ENCODE measurements at places on chromosomes 5 and 9.
A peak's percentile ranks its signal among the peaks of the same experiment; 100 is the strongest.

DNA sequence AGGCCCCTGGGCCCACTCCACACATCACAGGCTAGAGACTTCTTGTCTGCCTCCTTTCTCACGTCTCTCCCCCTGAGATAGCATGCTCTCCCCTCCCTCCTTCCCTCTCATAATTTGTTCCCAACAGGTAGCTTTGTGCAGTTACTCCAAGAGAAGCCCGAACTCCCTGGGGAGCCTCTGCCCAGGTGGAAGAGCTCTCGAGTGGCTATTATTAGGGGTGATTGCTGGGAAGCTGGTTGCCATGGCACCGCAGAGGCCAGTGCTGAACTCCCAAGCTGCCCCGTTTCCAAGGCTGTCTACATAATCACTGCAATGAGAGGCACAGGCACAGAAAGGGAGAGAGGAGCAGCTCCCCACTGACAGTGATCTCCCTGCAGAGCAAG is 104.7 kb upstream of the GPR151 start:
- peak; percentile 67 for DNase-seq

DNA sequence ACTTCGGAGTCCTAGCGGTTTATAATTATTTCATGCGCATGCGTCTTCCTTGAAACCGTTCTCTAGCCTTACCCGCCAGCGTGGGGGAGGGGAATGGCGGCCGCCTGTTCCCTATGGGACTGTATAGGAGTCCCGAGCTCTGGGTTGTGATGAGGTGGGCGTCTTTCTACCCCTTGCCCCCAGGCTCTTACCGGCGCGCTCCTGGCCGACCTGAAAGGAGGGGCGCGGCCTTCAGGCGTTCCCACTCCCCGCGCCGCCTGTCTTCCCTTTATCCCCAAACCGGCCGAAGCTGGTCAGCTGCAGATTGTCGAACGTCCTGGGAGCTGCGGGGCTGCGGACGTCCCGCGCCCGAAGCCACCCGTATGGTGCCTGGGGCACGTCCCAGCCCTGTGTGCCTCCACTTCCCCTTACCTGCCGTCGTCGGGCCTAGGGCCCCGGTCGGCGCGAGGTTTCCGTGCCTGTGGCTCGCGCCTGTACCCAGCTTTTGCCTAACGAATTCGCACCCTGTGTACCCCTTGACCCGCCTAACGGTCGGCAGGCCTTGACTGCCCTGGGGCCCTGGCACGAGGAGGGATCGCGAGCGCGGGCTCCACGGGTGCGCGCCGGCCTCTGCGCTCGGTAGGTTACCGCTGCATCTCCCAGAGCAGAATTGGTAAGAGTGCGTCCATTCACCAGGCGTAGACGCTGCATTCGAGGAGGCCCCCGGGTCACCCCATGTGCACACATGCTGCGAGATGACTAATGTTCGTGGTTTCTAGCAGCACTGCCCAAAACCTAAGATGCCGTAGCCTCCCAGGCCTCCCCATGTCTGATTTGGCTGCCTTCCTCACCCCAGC is 653 bp upstream of the HNRNPH1 start:
- no peak for DNase-seq

DNA sequence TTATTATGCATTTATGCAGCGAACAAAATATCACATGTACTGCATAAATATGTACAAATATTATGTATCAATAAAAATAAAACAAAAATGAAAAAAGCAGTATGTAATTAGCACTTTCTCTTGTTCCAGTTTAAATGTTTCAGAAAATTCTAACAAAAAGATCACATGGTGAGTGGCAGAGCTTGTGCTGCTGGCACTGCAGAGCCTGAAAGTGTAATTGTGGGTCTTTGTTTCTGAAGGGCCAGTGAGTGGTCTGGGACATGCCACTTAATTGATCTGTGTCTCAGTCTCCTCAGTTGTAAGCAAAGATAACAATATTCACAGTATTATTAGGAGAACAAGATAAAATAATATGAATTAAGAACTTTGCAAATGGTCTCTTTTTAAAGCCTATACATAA is 39.5 kb upstream of the RAI14 start:
- no peak for DNase-seq

GRCh38 chr9:108395421-108395820 is 460.4 kb downstream of the ACTL7B start:
- peak; percentile 9 for DNase-seq

DNA sequence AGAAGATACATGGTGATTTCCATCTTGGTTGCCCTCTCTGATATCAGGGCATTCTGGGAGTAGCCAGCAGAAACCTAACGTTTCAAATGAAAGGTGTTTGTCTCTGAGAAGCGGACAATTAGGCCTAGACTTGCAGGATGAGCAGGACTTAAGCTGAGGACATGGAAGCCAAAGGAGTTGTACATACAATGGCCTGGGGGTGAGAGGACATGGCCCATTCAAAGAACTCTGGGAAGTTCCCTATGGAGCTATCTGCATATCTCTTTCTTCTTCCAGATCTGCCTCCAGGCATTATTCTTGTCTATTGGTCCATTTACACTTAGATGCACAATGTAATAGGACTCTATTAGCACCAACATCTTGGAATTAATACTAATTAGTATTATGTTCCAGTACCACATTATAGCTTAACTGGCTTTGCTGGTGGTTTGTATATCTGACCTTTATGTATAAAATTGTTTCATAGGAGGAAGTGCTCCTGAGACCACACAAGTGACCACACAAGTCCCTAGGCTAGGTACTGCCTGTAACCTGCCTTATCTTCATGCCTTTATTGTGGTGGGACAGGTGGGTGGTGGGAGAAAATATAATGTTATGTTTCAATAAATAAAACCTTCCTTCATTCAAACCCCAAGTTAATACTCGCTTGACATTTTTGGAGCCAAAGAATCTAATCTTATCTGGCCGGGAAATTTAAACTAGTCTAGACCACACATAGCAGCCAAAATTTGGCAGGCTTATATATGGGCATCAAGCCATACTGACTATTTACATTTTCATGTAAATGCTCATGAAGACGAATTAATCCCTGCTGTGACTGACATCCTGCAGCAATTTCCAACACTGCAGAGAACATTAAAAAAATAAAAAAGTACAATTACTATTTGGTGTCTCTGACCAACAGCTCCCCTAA is 52.1 kb upstream of the EQTN start:
- no peak for DNase-seq

DNA sequence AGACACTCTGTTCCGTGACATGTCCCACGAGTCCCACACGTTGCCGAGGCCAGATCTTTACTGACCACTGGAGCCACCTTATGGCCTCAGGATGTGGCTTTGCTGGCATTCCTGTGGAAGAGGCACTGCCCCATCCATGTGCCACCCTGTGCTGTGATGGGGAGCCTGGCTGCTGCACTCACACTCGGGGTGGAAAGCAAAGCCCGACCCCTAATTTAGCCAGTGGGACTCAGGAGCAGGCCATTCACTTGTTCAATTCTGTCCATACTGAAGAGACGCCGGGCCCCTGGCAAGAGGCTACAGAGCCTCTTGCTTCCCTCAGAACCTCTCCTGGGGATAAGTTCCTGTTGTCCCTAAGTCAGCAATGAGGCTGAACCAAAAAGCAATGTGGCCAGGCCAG is 18.6 kb upstream of the CEP72 start:
- DNase-seq, result no peak

DNA sequence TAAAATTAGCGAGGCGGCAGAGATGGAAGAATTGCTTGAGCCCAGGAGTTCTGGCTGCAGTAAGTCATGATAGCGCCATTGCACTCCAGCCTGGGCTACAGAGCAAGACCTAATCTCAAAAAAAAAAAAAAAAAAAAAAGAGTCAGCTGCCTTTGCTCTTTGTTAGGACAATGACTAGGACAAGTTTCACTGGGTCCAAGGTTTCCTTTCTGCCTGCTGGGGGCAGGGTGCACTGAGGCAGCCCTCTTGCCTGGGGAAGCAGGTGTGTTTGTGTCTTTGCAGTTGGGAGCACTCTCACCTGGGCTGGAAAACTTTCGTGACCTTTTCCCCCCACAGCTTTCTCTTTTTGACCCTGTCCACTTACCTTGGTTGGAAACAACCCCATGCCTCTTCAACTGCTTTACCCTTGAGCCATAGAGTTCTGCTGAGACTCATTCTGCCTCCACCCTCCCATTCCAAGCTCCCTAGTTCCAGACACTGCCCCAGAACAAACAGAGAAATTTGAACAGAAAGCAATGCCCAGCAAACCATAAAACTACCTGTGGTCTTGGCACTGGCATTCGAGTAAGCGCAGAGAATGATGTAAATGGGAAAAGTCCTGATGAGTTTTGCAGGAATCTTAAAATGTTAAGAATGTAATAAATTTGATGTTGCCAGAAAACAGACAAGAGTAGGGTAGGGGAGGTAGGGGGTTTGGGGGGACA is 17.0 kb upstream of the MYO10 start:
- DNase-seq, result no peak

GRCh38 chr5:26868504-26868903 is 169.9 kb downstream of the CDH9 start:
- no peak for DNase-seq

- peak; percentile 20 for DNase-seq
Measured at GRCh38 chr9:110217656-110218099, 9.7 kb upstream of the C9orf152 start.

DNA sequence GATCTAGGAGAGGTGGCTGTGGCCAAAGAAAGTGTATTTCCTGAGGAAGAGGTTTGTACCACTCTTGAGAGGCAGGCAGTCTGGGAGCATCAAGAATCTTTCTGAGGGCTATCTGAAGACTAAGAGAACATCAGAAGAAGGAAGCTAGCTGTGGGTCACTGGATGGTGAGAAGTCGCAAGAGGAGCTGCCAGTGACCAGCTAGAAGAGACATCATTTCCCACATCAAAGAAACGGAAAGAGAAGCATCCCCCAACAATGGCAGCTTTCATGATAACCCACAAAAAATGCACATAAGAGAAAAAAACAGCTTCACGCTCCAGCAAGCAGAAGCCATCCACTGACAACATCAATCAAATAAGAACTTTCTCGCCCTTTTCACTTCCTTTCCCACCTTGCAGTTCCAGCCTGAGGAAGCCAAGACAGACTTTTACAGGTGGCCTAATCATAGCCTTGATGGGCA is 25.0 kb upstream of the CEP78 start:
- no peak for DNase-seq

- no peak for DNase-seq
Measured at GRCh38 chr5:59588922-59589321, 304.6 kb downstream of the PDE4D start.

- no peak for DNase-seq
Measured at GRCh38 chr5:141875795-141876627, 2.2 kb downstream of the PCDH1 start.

DNA sequence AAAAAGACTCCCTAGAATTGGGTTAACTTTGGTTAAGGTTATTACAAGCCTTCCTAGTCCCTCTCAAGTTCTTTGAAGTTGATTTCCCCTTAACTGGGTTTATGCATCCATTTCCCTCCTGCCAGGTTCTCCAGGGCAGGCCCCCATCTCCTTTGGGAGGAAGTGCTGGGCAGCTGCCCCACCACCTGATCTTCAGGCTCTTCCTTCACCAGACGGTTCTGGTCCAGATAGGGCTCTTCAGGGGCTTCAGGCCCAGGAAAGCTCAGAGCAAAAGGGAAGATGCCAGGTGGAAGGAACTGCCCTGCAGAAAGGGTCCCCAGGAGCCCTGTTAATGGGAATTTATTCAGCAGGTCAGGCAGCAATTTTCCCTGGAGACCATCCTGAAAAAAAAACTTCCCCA is 2.1 kb downstream of the SMIM32 start:
- no peak for DNase-seq

- no peak for DNase-seq
Measured at GRCh38 chr9:121268598-121268850, 562 bp downstream of the GSN start.

DNA sequence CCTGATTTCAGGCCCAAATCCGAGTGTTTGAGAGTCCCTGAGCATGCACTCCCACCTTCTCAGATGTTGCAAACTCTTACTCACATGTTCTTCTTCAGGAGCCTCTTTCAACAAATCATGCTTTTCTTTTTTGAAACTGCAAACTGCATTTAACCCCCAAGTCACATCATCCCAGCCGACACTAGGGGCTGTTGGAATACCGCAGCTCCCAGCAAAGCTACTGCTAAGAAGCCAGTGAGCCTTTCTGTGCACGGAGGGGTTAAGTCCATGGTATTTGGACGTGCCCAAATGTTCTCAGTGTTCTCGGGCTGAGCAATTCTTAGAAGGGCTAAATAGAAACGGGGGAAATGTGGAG is 282.9 kb downstream of the NFIB start:
- no peak for DNase-seq

DNA sequence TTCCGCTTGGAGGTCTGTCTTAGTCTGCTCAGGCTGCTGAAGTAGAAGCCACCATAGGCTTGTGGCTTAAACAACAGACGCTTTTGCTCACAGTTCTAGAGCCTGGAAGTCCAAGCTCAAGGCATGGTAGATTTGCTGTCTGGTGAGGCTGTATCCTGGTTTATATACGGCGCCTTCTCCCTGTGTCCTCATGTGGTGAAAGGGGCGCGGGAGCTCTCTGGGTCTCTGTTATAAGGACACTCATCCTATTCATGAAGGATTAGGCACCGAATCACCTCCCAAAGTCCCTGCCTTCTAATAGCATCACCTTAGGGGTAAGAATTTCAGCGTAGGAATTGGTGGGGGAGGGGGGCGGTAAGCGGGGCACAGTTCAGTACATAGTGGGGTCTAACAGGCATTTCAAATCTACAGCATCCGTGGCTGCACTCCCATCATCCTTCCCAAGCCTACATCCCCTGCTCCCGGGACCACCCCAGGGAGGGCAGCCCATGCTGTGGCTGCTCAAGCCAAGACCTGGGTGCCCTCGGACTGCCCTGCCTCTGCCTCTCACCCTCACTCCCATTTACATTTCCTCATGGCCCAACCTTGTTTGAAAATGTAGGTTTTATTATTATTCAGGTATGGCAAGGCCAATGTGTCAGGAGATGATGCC is 15.1 kb upstream of the LPCAT1 start:
- no peak for DNase-seq

- peak; percentile 50 for DNase-seq
Measured at GRCh38 chr9:35604578-35605350, at the start of gene TESK1. Gene TESK1 (plus strand): TSS chr9:35605262. CDS start chr9:35605620, 358 bp downstream.

DNA sequence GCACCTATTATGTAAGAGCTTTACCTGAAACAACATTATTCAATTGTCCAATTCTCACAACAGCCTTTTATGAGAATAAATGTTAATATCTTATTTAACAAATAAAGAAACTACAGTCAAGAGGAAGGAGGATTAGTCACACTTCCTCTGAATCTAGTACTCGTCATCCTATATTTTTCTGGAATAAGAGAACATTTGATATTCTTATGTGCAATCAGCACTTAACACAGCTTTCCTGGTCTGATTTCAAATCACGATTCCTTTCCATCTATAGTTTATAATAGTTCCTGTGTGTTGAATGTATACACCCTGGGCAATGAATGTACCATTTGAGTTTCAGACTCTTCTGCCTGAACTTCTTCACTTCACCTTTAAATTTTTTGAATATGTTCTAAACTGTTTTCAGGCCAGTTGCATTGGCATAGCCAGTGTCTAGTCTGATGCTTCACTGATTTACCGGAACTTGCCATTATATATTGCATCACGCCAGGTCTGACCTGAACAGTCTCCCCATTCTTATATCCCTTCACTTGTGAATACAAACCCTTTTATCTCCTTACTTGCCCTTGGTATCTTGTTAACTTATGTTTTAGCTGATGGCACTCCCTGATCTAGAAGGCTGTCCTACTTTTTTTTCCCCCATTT is 698.3 kb downstream of the MAT2B start:
- DNase-seq, result no peak

GRCh38 chr5:103178167-103178566 is 58.1 kb downstream of the PPIP5K2 start:
- DNase-seq, result no peak

GRCh38 chr9:105286098-105286497 is 41.6 kb downstream of the SLC44A1 start:
- DNase-seq, result no peak

Data from NCI-H2171 (cell line).